ENCODE measurements at places on chromosomes 6 and 20.

GRCh38 chr6:138052783-138053182 is 54.4 kb downstream of the PERP start:
- DNase-seq: no peak

DNA sequence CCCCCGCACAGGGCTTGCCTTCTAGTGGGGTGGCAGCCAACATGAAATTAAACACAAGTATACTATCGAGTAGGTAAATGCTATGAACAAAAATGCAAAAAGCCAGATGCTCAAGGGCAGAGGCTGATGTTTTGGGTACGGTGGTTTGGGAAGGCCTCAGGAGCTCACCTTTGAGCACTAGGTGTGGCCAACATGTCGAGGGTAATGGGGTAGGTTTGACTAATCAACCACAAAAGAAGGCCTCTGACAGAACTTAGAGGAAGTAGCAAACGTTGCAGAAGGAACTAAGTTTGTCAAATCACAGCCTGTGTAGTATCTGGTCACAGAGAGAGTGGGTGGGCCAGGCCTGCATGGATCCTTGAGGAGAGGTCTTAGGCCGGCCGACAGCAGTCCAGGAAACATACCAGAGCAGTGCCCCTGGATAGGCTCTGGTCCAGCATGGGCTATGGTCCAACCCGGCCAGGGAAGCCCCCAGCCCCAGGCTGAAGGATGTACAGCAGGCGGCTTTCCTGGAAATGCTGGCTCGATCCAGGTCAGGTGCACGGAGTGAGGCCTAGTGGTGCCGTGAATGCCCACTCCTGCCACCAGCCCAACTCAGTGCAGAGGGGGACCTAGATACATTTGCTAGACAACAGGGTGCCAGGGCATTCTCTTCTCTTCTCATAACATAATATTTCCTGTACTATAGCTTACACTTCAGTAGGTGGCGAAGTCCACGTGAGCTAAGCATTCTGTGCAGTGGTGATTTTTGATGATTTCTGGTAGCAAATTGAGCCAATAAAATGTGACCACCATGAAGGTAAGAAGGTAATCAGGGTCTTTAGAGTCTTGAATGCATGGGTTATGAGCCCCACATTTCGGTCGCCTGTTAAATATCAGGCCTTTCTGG is 56.3 kb upstream of the CD93 start:
- no peak for DNase-seq

GRCh38 chr20:31572042-31572700 is 32.9 kb upstream of the ID1 start:
- DNase-seq: no peak

DNA sequence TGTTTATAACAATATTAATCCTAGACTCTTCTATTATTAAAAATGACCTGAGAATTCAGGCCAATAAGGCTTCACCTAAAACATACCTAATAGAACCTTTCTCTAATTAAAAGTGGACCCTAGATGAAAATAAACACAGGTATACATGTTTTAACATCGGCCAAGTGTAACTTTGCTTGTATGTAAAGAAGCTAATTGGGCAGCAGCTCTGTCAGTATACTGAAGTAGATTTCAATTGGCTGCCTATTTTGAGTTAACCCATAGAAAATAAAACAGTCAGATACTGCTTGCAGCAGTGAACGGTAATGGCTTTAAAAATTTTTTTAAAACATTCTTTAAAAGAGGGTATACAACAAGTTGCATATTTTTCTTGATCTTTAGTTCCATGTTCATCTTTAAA is 67.3 kb downstream of the PDSS2 start:
- no peak for DNase-seq

DNA sequence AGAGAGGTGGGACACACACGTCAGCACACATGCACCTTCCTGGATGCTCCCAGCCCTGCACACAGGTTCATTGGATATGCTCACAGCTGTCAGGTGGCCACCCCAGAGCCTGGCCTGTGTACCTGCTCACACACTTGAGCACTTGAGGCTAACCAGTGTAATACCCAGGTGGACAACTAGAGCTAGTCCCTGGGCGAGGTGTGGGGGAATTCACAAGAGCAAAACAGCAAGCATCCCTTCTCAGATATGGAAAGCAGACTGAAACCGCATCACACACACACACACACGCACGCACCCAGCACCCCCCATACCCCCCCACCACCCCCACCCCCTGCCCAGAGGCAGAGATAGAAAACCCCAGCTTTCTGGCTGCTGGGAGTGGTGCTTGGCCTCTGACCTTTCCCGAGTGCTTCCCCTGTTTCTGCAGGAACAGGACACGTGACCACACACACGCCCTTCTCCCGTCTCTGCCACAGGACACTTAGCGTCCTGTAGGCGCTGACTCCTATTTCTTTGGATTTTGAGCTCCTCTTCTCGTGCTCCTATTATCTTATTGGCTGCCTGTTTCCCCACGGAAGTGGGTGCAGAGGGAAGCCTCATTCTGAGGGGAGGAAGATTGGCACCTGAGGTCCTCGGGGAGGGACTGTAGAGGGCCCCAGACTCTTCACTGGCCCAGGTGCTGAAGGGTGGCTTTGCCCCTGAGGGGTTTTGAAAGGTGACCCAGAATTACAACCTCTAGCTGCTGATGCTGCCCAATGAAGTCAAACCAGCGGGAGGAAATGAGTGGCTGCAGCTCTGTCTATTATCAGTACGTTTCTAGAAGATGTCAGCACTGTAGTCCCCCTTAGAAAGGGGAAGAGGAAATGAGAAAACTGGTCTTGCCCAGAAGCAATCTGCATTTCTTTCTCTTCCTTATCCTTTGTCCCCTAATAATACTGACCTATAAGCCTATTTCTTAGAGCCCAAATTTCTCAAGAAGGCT is 65.8 kb downstream of the SYTL3 start:
- no peak for DNase-seq

- no peak for DNase-seq
These were observed 92.8 kb downstream of the PRDM1 start for GRCh38 chr6:106178900-106179299.

DNA sequence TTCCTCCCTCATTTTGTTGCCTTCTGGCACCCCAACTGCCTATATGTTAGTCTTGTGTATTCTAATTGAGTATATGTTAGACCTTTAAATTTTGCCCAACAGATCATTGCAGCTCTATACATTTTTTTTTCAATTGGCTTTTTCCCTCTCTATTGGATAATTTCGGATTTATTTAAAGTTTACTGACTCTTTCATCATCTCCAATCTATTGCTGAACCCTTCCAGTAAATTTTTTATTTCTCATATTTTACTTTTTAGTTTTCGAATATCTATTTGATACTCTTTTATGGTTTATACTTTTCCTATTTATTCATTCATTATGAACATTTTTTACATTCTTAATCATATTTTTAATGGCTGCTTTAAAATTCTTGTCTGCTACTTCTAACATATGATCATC is 7.1 kb upstream of the SLC18B1 start:
- DNase-seq: no peak

DNA sequence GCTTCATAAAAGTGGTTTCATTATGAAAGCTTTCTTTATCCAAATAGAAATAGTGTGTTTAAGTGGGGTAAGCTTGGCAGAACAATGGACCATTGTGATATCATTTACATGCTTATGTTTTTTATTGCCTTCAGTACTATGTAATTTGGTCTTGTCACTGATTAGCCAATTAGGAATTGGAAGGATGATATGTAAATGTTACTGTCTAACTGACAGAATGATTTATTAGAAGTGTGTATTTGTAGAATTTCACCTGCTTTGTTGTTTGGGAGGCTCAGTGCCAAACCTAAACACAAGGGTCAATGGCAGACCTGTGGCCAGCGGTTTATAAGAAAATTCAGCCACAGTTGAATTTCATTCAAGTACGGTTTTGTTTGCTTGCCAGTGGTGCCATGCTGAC is 39.0 kb downstream of the AIG1 start:
- no peak for DNase-seq

DNA sequence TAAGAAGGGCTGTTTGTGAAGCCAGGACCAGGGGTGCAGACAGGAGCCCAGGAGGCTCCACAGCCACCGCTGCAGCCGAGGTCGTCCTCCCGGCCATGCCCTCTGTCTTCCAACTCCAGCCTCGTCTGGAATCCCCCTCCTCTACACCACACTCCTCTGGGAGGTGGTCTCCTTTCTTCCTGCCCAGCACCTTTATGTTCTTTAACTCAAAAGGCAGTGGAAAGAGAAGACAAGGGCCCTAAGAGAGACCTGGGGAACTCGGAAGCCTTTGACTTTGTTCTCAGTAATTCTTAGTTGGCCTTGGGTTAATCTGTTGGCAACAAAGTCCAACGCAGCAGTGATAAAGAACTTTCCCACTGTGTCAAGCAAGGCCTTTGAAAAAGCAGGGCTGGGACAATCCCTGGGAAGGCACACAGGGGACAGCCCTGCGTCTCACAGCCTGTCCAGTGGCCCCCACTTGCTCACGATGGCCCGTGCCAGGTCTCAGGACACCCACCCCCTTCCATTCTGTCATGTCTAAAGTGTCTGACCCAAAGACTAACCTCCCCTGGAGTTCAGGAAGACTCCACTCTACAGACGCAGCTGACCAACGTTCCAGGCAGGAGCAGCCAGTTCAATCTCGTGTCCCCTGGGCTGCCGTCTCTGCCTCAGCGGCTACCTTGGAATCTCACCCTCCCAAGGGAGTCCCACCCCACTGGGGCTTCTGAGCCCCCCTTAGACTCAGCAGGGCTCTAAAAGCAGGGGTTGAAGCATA is 42.8 kb upstream of the FAM50B start:
- DNase-seq: no peak

DNA sequence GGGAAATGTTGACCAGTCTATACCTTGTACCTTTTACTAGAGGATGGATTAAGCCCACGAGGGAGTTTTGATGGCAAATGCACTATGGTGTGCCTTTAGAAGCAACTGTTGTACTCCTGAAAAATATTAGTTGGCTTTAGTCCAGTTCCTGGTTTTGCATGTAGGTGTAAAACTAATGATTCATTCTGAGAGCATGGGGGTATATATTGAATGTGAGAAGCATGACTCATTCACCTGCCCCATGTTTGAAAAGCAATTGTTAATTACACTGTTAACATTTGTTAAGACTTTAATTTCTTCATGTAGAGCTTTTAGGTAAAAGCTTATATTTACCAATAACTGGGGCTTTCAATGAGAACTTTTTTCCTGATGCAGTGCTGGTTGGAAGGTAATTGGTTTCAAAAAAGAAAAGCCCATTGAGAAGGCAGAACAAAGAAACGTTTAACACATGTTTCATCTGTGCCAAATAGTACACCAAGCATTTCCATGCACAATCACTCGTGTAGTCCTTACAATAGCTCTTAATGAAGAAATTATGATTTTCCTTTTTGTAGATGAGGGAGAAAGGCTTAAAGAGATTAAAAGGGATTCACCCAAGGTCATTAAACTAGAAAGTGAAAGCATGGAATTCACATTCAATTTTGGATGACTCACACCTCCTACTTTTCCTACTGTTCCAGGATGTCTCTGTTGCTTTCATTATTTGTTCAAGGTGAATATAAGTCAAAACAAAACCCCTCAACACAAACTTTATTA is 134.1 kb downstream of the CCDC170 start:
- DNase-seq: no peak

- DNase-seq: no peak
These were observed 90.3 kb upstream of the NXT1 start for GRCh38 chr20:23260181-23260840.

DNA sequence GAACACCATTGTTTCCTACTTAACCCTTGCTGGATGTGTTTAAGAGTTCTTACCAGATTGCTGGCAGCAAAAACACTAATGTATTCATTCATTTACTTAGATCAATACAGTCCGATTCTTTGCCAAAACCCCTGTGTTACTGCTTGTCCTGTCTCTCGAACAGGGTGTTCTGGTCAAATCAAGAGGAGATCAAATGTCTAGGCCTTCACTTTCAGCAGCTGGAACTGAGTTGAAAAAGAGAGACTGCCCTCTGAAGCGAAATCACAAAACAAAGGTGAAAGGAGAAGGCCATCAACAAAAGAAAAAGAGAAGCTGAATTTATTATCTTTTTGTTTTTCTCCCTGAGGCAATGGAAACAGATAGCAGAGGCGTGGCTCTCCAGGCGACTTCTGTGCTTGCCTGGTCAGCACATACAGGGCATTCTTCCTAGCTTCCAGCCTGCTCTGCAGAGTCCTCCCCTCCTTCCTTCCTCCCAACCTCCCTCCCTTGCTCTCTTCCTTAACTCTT is 44.1 kb upstream of the GCM1 start:
- no peak for DNase-seq

DNA sequence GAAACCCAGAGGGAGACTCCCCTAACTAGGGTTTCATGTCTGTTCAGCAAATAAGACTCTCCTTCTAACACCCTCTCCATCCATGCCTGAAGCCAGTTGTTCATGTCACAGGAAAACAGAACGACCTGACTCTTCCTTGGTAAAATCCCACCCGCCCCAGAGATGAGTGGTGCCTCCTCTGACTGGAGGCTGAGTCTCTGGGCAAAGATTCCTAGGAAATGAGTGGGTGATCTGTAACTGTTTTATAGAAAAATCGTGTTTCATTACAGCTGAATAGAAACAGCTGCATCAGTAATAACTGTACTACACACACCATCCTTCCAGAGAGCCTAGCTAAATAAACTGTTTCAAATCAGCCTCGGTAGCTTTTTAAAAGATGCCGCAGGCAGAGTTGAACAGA is 37.4 kb upstream of the MRPS10 start:
- no peak for DNase-seq

DNA sequence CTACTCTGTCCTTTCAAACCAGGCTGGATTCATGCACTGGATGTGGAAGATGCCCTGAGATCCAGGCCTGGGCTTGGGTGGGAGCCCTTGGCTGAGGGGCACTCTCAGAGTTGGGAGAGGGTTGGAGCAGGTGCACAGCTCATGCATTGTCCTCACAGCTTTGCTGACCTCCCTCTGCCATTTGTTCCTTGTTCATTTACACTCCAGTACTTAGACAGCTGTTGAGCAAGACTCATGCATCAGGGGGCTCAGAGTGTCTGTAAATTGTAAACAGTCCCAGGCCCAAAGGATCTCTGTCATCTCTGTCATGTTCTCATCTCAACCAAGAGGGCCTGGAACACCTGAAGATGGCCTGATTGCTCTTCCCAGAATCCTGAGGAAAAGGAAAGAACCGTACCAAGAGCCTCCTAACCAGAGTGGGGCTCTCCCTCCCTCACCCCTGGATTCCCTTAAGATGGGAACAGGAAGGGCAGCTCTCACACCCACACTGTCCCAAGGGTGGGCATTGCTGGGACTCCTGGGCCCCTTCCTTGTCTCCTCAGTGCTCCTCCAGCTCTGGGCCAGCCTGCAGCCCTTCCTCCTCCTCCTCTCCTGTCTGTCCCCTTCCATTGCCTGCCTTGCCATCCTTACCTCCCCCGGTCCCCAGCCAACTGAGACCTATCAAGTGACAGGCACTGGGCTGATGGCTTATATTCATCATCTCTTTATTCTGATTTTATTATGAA is 132.9 kb downstream of the FOXO3 start:
- DNase-seq: no peak
